Lung microvascular endothelial cell (primary cell): ENCODE measurements at places on chromosomes 2 and 18. TPM values are rescaled to one million over a fixed set of nuclear protein-coding genes. Genes with fewer than 3 reads are reported as not detected.

CTLA4 gene
- 0.40 and 0.44 TPM in 2 replicates for total RNA-seq

- no peak for DNase-seq
Observed at GRCh38 chr2:233137040-233137439, 76.9 kb downstream of the INPP5D start.

GRCh38 chr2:229519655-229520430 is 194.5 kb downstream of the DNER start:
- no peak for DNase-seq

DNA sequence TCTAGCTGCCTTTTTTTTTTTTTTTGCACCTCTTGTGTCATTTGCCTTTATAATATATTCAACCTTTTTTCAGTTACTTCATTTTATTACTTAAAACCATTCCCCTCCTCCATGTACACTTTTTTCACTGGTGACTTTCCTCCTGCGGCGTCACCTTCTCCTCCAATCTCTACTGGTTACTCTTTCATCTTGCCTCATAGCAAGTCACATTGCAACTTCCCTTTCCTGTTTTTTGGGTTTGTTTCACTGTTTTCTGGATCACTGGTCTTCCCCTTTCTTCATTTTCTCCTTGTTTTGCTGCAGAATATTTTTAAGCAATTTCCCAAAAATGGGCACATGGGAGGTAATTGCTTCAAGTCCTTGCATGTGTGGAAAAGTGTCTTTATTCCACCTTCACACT is 37.7 kb upstream of the GPR155 start:
- DNase-seq, result no peak

DNA sequence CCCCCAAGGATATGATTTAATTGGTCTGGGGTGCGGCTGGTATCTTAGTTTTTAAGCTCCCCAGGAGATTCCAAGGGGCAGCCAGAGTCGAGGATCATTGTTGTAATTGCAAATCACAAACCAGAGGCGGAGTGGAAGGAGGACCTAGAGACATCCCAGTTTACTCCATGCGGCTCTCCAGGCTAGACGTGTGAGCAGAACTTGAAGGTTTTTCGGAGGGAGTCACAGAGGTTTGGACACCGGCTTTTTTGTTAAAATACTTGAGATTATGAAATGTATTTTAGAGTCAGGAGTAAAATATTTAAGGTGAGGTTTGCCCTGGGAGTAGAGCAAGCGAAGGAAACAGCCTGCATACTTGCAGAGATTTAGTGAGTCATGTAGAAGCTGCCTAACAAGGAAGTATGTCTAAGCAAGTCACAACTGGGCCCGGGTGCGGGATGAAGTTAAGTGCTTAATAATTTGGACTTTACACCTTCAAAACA is 39.5 kb downstream of the TGOLN2 start:
- no peak for DNase-seq

DNA sequence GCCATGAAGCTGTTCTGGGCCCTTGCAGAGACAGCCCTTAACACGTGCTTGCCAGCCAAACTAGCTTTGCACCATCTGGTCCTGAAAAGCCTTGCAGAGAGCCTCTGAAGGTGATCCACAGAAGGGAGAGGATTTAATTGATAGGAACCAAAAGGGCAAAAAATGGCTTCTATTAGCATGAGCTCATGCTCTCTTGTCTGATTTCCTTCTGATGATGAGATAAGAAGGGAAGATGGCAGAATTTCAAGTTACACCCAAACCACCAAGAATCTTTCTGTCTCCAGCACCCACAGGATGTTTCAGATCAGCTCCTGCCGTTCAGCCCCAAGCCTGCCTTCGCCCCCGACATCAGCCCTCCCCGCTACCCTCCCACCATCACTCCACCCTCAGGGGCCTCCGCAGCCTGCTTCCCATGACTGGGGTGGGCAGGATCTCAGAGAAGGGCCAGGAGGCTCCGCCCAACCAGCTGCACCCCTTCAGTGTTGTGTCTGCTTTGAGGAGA is 23.4 kb upstream of the GLI2 start:
- DNase-seq, result no peak
